ENCODE measurements at places on chromosomes 11 and 22.

DNA sequence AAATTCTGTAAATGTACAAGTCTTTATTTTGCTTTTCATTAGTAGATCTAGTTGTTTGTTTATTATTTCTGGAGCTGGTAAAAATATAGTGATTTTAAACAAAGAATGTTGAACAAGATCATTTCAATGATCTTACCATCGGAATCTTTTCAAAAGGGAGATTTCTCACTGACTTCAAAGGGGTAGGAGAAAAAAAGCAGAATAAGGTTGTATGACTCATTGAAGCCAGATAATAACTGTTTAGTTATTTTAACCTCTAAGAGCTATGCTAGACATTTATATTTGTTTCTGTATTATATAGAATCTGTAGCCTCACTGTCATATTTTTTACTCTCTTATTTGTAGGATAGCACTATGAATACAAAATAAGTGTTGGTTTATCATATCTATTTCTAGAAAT, 8.1 kb upstream of the PDE3B start:
- no peak for DNase-seq

DNA sequence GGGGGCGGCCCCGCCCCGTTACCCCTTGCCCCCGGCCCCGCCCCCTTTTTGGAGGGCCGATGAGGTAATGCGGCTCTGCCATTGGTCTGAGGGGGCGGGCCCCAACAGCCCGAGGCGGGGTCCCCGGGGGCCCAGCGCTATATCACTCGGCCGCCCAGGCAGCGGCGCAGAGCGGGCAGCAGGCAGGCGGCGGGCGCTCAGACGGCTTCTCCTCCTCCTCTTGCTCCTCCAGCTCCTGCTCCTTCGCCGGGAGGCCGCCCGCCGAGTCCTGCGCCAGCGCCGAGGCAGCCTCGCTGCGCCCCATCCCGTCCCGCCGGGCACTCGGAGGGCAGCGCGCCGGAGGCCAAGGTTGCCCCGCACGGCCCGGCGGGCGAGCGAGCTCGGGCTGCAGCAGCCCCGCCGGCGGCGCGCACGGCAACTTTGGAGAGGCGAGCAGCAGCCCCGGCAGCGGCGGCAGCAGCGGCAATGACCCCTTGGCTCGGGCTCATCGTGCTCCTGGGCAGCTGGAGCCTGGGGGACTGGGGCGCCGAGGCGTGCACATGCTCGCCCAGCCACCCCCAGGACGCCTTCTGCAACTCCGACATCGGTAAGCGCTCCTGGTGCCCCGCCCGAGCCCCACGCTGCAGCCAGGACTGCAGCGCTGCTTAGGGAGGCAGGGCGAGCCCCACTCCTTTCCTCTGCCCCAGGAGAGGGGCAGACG, at the start of gene TIMP3:
Gene TIMP3 (plus strand): TSS at position 169 of the 700 bp plus-strand sequence. CDS start 297 bp downstream, at position 466.
- DNase-seq: no peak

- no peak for DNase-seq
These were observed 8.0 kb upstream of the MMP10 start for GRCh38 chr11:102788334-102788995.

DNA sequence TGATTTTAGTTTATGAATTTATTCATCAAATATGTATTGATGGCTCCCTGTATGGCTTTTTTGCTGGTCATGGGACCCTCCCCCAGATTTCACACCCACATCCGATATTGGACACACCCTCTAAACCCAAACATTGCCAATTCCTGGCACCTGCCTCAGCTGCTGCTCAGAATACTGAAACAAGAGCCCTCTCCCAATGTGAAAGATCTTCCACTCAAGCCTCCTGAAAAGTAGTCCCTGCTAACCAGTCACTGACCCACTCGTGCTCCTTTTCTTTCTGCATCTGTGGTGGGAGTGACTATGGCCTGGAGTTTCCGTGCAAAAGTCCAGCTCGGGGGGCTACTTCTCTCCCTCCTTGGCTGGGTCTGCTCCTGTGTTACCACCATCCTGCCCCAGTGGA, at the start of gene CLDN25:
Gene CLDN25 (plus strand): TSS at position 301 of the 400 bp plus-strand sequence. CDS start 0 bp downstream, at position 301.
- no peak for DNase-seq

DNA sequence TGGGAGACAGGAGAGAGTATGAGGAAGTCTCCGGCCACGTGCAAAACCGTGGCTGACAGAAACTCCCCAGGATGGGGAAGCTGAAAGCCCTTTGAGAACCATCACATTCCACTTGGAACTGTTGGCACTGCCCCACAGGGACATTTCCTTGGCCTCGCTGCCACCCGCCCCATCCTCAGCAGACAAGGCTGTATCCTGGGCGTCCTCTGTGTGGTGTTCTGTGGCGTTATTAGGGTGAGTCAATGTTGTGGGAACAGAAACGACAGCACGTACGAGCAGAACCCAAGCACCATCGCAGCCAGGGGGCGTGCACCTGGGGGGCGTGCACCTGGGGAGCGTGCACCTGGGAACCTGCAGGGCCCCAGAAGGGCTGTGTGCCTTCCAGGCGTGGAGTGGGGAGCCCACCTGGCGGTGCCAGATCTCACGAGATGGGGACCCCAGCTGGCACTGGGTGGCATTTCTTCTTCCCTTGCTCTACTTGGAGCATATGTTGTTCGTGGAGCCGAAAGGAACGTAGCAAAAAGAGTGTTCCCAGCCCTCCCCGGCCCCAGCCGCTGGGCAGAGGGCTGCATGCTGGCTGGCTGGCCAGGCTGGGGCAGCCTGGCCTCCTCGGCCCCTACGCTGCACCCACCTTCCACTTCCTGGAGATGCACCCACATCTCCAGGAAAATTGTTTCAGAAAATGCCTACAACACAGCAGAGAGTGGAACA, 35.4 kb downstream of the NFAM1 start:
- DNase-seq: no peak

GRCh38 chr11:125348674-125349309, 147.3 kb downstream of the FEZ1 start:
- DNase-seq: no peak

DNA sequence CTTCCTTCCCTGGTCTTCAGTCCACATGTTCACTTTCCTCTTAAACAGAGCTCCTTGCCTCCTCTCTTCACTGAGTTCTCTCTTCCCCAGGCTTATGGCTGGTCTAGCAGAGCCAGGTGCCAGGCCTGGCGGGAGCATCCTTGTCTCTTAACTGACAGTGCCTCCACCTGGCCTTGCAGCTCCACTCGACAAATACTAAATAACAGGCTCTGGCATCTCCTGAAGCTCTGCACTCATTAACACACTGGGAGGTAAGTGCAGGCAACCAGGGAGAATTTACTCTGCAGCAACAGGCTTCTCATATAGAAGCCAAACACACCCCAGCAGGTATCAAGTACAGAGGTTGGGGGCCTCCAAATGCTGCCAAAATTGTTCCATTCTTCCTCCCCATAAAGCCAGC, 438.1 kb downstream of the SOX6 start:
- no peak for DNase-seq

DNA sequence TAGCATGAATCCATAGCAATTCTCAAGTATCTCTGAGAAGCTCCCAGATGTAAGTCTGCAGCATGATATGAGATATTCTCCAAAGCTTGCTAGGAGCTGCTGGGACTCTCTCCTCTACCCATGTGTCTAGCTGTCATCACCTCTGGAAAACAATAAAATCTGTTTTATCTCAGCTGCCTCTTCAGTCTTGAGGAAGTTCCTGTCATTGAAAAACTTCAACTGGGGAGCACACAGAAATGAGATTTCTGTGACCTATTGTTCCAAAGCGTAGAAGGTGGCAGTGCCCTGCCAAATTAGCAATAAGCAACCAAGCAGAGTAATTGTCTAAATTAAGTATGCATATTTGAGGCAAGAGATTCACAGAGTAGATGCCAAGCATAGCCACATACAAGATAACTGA, 1380.6 kb upstream of the RAG2 start:
- DNase-seq: no peak

- DNase-seq: no peak
These were observed 2.6 kb downstream of the MARK2 start for GRCh38 chr11:63841554-63841953.

DNA sequence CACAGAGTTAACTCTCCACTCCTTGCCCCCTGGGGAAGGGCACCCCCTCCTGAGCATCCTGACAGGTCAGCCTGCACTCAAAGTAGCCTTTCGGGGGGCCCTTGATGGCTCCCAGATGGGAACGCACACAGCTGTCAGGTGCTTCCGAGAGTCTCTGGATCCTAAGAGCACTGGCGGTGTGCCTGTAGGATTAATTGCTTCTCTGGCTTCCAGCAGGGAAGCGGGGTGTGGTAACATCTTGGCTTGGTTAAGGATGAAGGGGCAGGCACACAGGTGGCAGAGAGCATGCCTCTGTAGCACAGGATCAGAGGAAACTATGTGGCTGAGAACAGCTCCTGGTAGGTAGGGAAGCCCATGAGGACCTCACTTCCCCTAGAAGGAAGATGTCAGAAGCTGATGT, 199.8 kb downstream of the MIAT start:
- no peak for DNase-seq

DNA sequence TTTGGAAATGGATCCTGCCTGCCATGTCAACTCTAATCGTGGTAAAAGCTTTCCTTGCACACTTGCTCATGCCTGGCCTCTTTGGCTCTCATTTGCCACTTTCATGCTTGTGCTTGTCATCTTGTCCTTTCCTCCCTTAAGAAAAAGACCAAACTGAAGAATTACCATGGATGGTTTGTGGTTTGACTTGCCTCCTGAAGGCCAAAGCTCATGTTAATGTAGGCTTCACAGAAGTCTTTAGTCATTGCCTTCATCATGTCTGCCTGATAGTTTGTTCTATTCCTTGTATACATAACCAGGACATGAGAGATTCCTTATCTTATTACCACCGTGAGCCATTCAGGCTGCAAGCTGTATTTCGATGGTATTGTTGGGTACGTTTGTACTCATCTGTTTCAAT, 17.3 kb downstream of the TEAD1 start:
- DNase-seq: no peak

- no peak for DNase-seq
These were observed 688 bp downstream of the SERPING1 start for GRCh38 chr11:57597916-57598830.

DNA sequence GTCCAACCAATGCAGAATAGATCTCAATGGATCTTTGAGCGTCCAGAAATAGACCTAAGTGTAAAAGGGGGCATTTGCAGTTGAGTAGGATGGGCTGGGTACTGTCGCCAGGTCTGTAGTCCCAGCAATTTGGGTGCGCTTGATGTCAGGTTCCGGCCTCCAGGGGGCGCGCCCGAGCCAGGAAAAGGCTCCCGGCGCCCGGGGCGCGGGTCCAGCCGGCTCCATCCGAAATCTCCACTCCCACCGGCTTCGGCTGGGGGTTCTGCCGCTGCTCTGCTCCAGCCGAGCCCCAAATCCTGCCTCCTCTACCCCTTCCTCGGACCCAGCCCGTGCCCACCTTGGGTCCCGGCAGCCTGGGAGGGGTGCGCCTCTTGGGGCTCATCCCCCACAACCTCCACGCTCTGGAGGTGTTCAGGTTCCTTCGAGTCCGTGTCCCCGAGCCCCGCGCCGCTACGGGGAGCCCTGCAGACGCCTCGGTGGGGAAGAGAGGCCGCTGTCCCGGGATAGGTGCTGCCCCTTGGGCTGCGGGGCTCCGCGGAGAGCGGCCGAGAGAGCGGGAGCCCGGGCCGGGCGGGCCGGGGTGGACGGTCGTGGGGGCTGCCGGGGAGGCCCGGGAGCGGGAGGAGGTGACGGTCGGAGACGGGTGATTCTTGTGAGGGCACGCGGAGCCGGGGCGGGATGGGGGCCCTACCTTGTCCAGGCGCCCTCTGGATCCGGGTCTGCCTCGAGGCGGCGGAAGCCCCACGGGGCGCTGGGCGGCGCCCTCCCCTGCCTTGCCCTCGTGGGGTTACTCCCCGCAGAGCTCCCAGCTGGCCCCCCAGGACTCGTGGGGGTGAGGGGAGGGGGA, 13.0 kb upstream of the CYB5R3 start:
- peak; percentile 72 for DNase-seq

DNA sequence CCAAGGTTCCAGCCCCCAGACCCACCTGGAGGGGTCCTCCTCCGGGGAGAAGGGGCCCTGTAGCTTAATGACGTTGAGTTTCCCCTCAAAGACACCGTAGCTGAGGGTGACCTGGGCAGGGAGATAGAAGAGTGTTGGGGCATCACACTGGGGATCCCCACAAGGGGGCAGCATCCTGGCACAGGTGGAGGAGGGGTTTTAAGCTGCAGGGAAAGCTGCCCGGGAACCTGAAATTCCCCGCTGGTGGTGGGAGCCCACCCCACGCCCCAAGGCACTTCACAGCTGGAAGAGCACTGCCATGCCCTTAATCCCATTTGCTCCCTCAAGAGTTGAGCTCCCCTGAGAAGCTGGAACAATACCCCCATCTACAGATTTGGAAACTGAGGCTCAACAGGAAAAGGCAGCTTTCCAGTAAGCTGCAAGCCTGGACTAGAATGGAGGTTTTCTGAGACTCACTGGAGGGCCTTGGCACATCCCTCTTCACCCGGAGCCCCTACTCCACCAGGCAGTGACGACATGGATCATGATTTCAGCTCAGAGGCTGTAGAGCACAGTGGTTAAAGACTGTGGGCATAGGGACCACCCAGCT, 13.7 kb downstream of the MFNG start:
- peak; percentile 19 for DNase-seq

DNA sequence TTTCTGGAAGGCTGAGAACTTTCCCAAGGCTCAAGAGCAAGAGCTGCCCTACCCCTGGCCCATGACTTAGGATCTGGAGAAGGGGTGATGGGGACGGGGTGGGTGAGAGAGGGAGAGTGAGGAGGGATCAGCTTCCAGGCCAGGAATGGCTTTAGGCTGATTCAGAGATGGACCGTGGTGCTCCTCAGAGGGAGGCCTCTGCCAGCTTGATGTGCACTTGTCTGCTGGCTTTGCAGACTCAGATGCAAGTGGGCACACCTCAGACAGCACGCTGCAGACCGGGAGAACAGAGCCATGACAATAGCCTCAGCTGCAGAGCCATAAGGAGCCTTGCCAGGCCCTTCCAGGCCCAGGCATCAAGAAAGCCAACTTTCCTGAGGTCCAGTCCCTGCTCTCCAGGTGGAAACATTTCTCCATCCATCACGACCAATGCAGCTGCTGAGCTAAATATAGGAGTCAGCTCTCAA, 41.3 kb downstream of the ALX4 start:
- DNase-seq: no peak

DNA sequence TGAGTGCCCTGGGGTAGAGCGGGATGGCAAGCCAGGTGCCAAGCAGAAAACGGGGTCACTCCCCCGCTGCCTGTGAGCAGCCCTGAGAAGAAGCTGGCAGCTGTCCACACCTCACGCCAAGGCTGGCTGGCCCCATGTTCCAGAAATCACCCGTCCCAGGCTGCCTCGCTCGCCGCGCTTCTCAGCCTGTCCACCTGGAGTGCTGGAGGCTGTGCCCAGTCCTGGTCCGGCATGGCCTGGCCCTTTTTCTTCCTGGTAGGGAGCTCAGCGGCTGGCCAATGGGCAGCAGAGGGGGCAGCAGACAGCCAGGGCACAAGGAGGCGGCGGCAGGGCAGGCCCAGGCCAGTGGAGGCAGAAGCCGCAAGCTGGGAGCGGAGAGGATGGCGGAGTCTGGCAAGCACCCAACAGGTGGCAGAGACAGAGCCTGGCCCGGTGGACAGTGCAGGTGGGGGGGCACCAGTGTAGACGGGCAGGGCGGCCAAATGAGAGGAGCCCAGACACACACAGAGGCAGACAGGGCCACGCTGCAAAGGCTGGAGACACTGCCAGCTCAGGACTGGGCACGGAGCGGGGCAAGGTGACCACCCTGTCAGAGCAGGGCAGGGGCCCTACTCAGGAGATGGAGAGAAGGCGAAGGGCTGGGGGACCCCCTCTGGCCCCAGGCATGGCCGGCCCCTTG, 37.2 kb upstream of the TH start:
- DNase-seq: no peak

GRCh38 chr11:121587182-121587581, 134.4 kb upstream of the SORL1-AS1 start:
- DNase-seq: no peak

- no peak for DNase-seq
These were observed 47.0 kb upstream of the B3GNT6 start for GRCh38 chr11:76987203-76987602.
